ENCODE measurements at places on chromosomes 11 and 22.

GRCh38 chr11:104073950-104074705 lies 37.7 kb downstream of the DDI1 start:
- peak; percentile 13 for DNase-seq

DNA sequence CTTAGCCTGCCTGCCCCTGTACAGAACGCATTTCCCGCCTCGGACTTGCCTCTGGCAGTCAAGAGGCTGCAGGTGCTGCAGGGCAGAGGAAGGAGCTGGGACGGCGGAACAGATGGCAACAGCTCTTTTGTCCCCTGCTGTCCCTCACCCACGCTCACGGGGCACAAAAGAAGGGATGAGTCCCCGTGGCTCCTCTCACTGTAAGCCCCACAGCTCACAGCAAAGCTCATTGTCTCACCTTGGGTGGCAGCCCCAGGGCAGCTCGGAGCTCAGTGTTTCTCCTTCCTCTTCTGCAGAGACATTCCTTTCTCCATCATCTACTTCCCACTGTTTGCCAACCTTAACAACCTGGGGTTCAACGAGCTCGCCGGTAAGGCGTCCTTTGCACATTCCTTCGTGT lies 24.3 kb downstream of the SLC25A18 start:
- no peak for DNase-seq

- DNase-seq, result no peak
Observed at GRCh38 chr11:14764579-14765527, 121.2 kb downstream of the PDE3B start.

DNA sequence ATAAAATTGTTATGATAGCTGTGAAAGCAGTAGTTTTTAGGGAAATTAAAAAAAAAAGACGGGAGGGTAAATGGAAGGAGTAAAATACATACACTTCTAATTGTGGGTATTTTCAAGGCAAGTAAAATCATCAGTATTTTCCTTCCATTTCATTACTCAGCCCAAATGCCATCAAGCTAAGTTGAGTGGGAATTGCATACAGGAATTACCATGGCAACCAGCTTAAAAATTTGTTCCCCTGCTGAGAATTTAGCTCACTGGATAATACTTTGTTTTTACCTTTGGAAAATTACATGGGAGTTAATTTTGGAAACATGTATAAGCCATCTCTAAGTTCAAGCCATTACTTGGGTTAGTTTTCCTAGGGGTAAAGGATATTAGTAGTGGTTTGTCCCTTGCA lies 1873.4 kb downstream of the LRRC4C start:
- DNase-seq, result no peak

DNA sequence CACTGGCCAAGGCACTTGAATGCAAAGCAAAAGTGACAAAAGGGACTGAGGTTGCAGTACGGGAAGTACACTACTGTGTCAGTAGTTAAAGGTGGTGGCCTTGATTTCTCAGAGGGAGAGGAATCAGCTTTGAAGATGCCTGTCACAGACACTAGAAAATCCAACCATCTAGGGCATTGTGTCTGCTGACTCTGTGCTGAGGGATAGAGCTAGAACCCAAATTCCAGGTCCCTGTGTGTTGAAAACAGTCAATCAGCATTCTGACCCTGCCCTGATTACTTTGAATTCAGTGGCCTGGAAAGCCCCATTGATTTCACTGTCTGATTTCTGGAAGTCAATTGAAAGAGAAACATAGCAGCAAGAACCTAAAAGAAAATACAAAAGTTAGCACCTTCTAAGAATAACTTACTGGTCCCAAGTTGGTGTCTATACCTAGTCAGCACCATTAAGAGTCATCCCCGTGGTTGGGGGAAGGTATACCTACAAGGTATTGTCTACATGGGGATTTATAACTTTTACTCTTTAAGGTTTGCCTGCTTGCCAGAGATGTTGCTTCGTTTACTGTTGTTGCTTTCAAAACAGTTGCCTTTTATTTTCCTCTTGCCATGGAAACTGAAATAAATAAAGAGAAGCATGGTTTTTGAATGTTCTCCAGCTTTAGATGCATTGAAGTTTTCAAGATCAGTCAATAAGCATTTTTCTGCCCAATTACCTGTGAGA lies 97.3 kb downstream of the PDHX start:
- no peak for DNase-seq

GRCh38 chr11:65314501-65315203 lies at the start of gene CDC42EP2:
TSS of gene CDC42EP2 (plus strand) at chr11:65314866. CDS start at chr11:65320899, 6,033 bp downstream.
- no peak for DNase-seq

- DNase-seq, result no peak
Observed at GRCh38 chr11:126432525-126432924, 77.0 kb downstream of the ST3GAL4 start.

DNA sequence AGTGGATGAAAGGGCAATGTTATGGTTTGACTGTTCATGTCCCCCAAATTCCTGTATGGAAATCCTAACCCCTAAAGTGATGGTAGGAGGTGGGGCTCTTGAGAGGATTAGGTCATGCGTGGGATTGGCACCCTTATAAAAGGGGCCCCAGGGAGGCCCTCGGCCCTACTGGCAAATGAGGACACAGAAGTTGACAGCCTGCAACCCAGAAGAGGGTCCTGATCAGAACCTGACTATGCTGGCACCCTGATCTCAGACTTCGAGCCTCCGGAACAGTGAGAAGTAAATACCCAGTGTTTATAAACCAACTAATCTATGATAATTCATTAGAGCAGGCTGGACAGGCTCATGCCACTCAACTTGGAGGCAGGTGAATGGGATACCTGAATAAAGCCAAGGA lies 8.7 kb downstream of the IFITM10 start:
- DNase-seq, result no peak

Data from keratinocyte (primary cell).